ENCODE measurements at places on chromosomes 16 and 17. TPM values are rescaled to one million over a fixed set of nuclear protein-coding genes. Genes with fewer than 3 reads are reported as not detected.

Gene CDC6
- polyA plus RNA-seq, result 12.8 TPM

GRCh38 chr16:66701026-66701425 is 4.5 kb upstream of the CMTM4 start:
- H3K4me3 ChIP-seq, result no peak overlapping the region
- DNase-seq, result no peak
- no peaks in the 10 kb centered on the region for H3K36me3 ChIP-seq
- H3K27me3 ChIP-seq, result no peaks in the 10 kb centered on the region
- peaks cover 9% of the 10 kb centered on the region for H3K4me1 ChIP-seq

DNA sequence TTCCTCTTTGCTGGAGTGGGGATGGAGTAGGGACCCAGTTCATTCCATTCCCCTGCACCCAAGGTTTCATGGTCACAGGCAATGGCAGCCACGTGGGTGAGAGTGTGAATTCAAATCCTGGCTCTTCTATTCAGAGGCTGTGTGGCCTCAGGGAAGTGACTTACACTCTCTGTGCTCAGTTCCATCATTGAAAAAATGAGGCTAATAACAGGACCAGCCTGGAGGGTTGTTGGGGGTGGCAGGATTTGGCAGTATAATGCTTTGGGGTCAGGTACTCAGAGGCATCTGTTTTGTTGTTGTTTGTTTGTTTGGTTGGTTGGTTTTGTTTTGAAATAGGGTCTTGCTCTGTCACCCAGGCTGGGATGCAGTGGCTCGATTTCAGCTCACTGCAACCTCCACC is 2.2 kb upstream of the CRISPLD2 start:
- H3K27me3 ChIP-seq, result no peaks in the 10 kb centered on the region
- H3K27ac ChIP-seq, result no peak overlapping the region
- no peak overlapping the region for H3K4me3 ChIP-seq
- no peaks in the 10 kb centered on the region for H3K36me3 ChIP-seq

- H3K4me1 ChIP-seq, result no peaks in the 10 kb centered on the region
- no peak overlapping the region for H3K4me3 ChIP-seq
- H3K27me3 ChIP-seq, result peaks cover 26% of the 10 kb centered on the region
- no peak overlapping the region for H3K27ac ChIP-seq
Observed at GRCh38 chr17:41739661-41740352, 5.4 kb upstream of the HAP1 start.

Gene ODAD4
- 1.1 TPM for polyA plus RNA-seq

- DNase-seq, result peak; percentile 65
- H3K4me3 ChIP-seq, result no peak overlapping the region
- no peaks in the 10 kb centered on the region for H3K27me3 ChIP-seq
- no peaks in the 10 kb centered on the region for H3K36me3 ChIP-seq
- H3K4me1 ChIP-seq, result no peaks in the 10 kb centered on the region
Observed at GRCh38 chr17:73841431-73842060, 197.3 kb upstream of the SDK2 start.

GRCh38 chr16:56274369-56274768 is 83.1 kb downstream of the GNAO1 start:
- no peak overlapping the region for H3K27ac ChIP-seq
- no peaks in the 10 kb centered on the region for H3K36me3 ChIP-seq
- no peaks in the 10 kb centered on the region for H3K27me3 ChIP-seq

- H3K4me1 ChIP-seq, result no peaks in the 10 kb centered on the region
- H3K4me3 ChIP-seq, result no peak overlapping the region
- H3K27me3 ChIP-seq, result no peaks in the 10 kb centered on the region
Observed at GRCh38 chr16:7408700-7409365, 76.2 kb downstream of the RBFOX1 start.

- H3K27ac ChIP-seq, result 0 out of 2 replicates have a peak overlapping the region, but pooled peaks have one; percentile 20
- no peaks in the 10 kb centered on the region for H3K27me3 ChIP-seq
- peaks cover 27% of the 10 kb centered on the region for H3K4me1 ChIP-seq
- H3K4me3 ChIP-seq, result peak overlapping the region; percentile 89
- DNase-seq, result peak; percentile 85
Observed at GRCh38 chr16:14302399-14303181, 231.5 kb downstream of the MRTFB start.

- peaks cover 6% of the 10 kb centered on the region for H3K27me3 ChIP-seq
- no peak for DNase-seq
- H3K4me1 ChIP-seq, result no peaks in the 10 kb centered on the region
- no peak overlapping the region for H3K27ac ChIP-seq
- H3K4me3 ChIP-seq, result no peak overlapping the region
Observed at GRCh38 chr17:4448197-4448980, 14.6 kb downstream of the SPNS3 start.

DNA sequence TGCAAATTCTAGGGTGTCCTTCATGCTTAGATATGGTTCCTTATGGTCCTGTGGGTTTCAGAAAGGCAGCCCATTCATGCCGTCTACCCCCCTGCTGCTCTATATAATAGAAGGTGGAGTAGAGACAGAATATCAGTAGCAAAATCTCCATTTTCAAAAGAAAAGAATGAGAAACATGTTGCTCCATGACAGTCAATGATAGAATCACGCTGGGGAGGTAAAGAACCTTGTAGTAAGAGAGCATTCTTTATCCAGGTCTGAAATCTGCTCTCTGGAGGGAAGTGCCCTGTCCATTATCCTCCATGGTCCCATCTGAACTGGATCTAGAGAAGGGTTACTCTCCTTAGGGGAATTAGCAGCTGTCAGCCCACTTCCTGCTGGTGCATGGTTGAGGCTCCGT is 272.8 kb downstream of the WWOX start:
- no peaks in the 10 kb centered on the region for H3K27me3 ChIP-seq
- H3K27ac ChIP-seq, result no peak overlapping the region
- no peaks in the 10 kb centered on the region for H3K4me1 ChIP-seq
- H3K4me3 ChIP-seq, result no peak overlapping the region
- H3K36me3 ChIP-seq, result no peaks in the 10 kb centered on the region

DNA sequence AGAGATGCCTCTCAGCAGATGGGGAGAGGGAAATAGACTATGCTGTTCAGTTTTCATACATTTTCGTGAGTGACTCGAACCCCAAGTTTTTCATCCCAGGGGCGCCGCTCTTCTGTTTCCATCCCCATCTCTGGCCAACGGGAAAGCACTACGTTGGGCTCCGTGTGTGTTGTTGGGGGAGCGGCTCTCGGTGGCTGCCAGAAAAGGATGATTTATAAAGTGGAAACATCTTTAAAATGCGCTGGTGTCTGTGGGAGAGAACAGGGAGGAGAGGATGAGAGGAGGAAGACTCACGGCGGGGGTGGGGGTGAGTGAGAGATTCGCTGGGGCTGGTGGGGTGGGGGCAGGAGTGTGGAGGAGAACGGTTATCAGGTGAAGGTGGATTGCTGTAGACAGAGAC is 5.8 kb downstream of the TBX4 start:
- no peak overlapping the region for H3K27ac ChIP-seq
- H3K4me1 ChIP-seq, result peaks cover 8% of the 10 kb centered on the region
- DNase-seq, result no peak
- H3K27me3 ChIP-seq, result no peaks in the 10 kb centered on the region
- no peaks in the 10 kb centered on the region for H3K36me3 ChIP-seq

- H3K4me1 ChIP-seq, result peaks cover 10% of the 10 kb centered on the region
- no peak overlapping the region for H3K4me3 ChIP-seq
- no peaks in the 10 kb centered on the region for H3K27me3 ChIP-seq
- H3K36me3 ChIP-seq, result no peaks in the 10 kb centered on the region
Observed at GRCh38 chr17:58970609-58971450, 135.8 kb downstream of the TRIM37 start.
